ENCODE measurements at places on chromosomes 5 and 9.

DNA sequence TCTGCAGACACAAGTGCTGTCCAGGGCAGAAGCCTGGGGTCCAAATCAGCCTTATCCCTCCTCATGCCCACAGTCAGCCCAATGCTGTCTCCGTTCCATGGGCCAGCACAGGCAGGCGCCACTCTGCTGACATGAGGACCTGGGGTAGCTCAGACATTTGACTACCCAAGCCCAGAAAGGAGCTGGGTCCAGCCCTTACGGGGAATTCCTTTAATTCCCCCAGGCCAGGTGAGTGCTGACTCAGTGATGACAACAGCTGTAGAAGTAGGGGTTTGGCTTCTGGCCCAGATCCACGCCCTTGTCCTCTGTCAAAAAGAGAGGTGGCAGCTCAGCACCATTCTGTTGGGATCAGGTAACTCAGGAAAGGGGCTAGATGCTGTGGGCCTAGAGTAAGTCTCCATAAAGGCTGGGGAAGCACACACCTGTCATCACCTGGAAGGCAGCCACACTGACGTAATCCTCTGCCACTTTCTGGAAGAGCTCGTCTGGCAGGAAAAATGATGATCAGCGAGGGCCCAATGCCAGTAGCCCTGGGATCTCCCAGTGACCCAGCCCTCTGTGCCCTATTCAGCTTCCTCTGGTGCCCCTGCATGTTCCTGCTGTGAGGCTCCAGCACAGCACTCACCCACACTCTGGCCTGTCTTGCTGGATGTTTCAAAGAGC lies 1.9 kb downstream of the RAB24 start:
- no peak for DNase-seq

DNA sequence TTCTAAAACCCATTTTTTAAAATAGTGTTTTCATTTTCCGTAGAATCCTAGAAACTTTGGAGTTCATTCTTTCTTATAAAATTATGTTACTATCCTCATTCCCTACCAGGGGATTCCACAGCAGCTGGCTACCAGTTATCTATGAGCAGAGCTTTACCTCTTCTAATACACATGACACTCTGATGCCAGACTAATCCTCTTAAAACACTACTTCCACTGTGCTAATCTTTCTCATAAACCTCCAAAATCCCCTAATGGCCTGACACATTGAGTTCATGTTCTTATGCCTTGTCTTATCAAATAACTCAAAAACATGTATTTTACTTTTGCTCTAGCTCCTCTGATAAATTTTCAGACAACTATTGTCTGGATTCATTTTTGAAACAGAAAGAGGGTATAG lies 633.6 kb upstream of the FTMT start:
- no peak for DNase-seq

GRCh38 chr5:10201223-10201868 lies 48.3 kb downstream of the ATPSCKMT start:
- DNase-seq, result peak; percentile 6

GRCh38 chr5:78527054-78527859 lies 121.3 kb downstream of the LHFPL2 start:
- peak; percentile 98 for DNase-seq

- DNase-seq, result no peak
These were observed 650 bp downstream of the DCTN4 start for GRCh38 chr5:150758203-150758530.

- no peak for DNase-seq
These were observed 6.5 kb downstream of the GAS1 start for GRCh38 chr9:86940774-86941173.

DNA sequence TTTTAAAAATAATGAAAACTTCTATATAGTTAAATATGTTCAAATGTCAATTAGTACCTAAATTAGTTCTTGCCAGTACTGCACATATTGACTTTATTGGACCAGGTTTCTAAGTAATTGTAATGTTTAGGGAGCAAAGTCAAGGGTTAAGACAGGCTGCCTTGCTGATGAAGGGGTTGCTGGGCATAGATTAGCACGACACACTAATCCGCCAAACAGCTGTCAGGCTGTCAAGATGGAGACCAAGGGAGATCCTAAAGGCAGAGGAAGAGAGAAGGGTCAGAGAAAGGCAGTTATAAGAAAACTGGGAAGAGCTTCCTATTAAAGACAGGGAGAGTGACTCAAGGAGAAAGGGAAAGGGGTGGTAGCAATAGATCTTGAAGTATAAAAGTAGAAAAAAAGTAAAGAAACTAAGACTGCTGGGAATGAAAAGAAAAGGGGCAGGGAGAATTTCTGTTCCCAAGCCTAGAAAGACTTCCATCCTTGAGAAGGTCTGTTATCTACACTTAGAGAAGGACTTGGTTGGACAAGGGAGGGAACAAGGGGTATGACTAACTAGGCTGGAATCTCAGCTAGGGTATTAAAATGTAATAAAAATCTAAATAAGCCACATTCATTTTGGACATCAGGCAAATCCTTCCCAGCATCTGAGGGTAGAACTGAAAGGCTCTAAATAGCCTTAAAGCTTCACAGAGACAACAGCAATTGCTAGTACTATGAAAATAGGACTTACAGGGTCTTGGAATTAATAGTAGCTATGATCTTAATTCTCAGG lies 188.7 kb downstream of the FBXL17 start:
- peak; percentile 65 for DNase-seq
